B cell (primary cell): ENCODE measurements at places on chromosomes 1 and 21.

DNA sequence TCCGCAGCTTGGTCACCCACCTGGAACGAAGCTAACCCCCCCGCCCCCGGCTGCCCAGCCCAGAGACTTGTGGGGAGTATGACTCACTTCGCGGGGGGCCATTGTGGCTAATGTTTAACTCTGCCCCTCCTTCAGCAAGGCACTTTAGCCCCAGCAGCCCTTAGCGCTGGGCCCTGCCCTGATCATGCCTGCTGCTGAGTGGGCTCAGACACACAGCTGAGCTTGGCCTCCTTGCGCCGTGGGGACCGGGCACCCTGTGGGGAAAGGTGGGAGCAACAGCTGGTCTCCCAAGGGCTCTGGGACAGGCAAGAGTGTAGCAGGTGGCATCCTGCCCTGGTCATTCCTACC lies 6.3 kb upstream of the LAD1 start:
- H3K36me3 ChIP-seq, result no peaks in the 10 kb centered on the region
- H3K27me3 ChIP-seq, result no peaks in the 10 kb centered on the region
- H3K4me1 ChIP-seq, result no peaks in the 10 kb centered on the region

GRCh38 chr1:10539411-10540043 lies 64.8 kb downstream of the PEX14 start:
- no peak overlapping the region for H3K4me3 ChIP-seq
- DNase-seq, result no peak
- H3K27me3 ChIP-seq, result no peaks in the 10 kb centered on the region
- H3K27ac ChIP-seq, result no peak overlapping the region

GRCh38 chr21:28344985-28345384 lies 647.7 kb downstream of the LTN1 start:
- H3K4me1 ChIP-seq, result no peaks in the 10 kb centered on the region
- no peak overlapping the region for H3K27ac ChIP-seq
- no peaks in the 10 kb centered on the region for H3K36me3 ChIP-seq
- DNase-seq, result no peak
- no peaks in the 10 kb centered on the region for H3K27me3 ChIP-seq
- no peak overlapping the region for H3K4me3 ChIP-seq

DNA sequence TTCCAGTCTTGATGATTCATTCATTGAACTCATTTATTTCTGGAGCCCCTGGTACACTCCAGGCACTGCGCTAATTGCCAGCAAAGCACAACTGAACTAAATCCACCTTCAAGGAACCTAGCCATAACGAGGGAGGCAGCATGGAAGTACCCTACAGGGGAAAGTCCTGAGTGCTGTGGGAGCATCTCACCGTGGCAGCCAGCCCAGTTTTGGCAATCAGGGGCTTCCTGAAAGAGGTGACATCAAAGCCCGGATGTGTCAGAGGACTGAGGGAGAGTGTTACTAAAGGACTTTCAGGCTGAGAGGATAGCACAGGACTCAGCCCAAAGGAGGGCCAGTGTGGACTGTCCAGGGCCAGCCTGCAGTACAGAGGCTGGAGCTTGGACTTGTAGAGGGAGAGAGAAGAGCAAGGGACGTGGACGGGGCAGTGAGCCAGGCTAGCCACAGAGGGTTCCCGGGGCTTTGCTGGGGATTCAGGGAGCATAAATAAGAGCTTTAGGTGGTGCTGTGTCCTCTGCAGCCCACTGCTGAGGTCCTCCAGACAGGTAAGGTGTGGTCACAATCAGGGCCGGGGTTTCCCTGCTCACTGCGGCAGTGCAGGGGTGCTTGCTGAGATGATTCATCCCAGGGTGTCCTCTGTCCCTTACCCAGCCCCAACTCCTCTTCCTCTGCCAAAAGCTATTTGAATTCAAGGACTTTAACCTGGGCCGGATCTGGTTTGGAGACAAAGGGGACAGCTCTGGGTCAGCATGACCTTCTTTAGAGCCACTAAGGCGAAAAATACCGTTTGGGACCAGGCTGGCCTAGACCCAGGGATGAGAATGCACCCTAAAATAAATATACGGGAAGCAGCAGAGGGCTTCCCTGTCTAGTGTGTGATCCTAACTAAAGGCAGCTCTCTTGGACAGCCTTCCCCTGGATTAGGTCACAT lies 128.3 kb downstream of the EDEM3 start:
- no peaks in the 10 kb centered on the region for H3K27me3 ChIP-seq
- DNase-seq, result no peak
- no peak overlapping the region for H3K27ac ChIP-seq
- no peaks in the 10 kb centered on the region for H3K36me3 ChIP-seq

- H3K27me3 ChIP-seq, result no peaks in the 10 kb centered on the region
- H3K27ac ChIP-seq, result no peak overlapping the region
- H3K36me3 ChIP-seq, result peaks cover 19% of the 10 kb centered on the region
- no peaks in the 10 kb centered on the region for H3K4me1 ChIP-seq
These were observed 41.2 kb upstream of the CR1L start for GRCh38 chr1:207603777-207604176.

DNA sequence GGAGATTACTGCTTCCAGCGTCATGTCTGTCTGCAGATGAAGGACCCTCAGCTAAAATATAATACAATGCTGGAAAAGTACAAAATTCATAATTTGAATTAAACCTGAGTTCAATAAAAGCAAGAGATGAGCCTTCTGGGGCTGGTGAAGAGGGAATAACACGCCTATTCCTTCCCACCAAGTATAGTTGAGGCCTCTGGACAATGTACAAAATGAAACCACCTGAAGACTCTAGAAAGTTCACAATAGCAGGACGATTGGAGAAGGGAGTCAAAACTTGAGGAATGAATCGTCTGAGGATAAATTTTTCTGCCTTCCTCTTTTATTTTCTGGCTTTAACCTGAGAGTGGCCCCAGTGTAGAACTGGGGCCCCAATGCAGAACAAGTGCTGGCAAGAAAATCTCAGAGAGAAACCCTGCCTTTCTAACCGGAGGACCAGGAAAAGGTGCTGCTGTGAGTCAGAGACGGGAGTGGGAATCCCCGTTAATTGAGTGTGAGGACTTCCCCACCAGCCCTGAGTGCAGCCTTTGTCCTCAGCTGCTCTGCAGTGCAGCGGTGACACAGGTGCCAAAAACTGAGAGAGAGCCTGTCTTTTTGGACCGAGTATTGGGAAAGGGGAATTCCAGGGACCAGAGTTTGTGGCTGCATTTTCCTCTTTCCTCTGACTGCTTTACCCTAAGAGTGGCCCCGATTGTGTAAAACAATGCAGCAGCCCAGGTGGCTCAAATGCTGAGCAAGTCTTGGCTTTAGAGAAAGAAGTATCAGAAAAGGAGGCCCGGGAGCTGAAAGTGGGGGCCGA lies 264.9 kb downstream of the DYRK1A start:
- no peaks in the 10 kb centered on the region for H3K4me1 ChIP-seq
- DNase-seq, result no peak
- no peak overlapping the region for H3K4me3 ChIP-seq
- no peak overlapping the region for H3K27ac ChIP-seq
- H3K36me3 ChIP-seq, result no peaks in the 10 kb centered on the region

DNA sequence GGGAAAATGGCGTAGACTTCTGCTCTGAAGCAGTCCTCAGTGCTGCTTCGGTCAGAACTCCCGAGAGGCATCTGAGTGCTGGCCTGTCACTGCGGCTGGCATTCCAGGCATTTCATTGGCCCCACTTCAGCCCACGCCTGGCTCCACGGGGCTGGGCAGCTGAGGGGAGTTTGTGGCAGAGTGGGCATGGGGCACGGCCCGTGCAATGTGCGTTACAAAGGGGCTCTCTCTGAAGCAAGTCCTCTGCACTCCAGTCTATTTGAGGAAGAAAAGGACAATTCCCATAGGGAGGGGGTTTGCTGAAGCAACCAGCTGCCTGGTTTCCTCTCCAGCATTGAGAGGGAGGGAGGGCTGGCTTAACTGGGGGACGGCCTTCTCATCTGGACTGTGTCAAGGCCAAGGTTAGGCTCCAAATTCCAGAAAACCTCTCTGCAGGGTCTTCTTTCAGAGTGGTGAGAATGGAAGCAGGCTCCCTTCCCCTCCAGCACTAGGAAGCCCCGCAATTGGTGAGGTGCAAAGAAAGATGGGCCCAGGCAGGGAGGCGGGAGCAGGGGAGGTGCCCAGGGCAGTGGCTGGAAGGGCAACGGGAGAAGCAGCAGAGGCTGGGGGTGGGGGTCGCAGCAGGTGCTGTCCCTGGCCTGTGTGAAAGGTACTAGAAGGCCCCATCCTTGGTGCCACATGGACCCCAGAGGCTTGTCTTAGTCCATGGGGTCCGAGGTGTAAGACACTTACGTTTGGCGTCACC lies 21.1 kb upstream of the GPR157 start:
- no peaks in the 10 kb centered on the region for H3K36me3 ChIP-seq
- no peak for DNase-seq
- H3K27me3 ChIP-seq, result no peaks in the 10 kb centered on the region
- H3K27ac ChIP-seq, result no peak overlapping the region
- H3K4me1 ChIP-seq, result no peaks in the 10 kb centered on the region

- H3K27ac ChIP-seq, result no peak overlapping the region
- no peak overlapping the region for H3K4me3 ChIP-seq
- H3K4me1 ChIP-seq, result no peaks in the 10 kb centered on the region
- H3K27me3 ChIP-seq, result no peaks in the 10 kb centered on the region
These were observed 314.0 kb downstream of the PTPRU start for GRCh38 chr1:29550119-29550841.
